A549 treated with RU486 at 1 μM for 4 hours (cell line): ENCODE measurements at places on chromosomes 2 and 18. TPM values are rescaled to one million over a fixed set of nuclear protein-coding genes. Genes with fewer than 3 reads are reported as not detected.

The CPLX4 gene
- total RNA-seq, result not detected in 5 replicates

The SPHKAP gene
- not detected in 5 replicates for total RNA-seq

The NPC1 gene
- total RNA-seq, result 72.0 to 111 TPM (median 92.2 TPM) in 5 replicates

The APCDD1 gene
- total RNA-seq, result not detected in 5 replicates

The DNAH6 gene
- 0.09 to 0.19 TPM (median 0.11 TPM) in 4 of 5 replicates, not detected in the other for total RNA-seq
